IMR-90 (cell line): ENCODE measurements at places on chromosomes 1 and 21. TPM values are rescaled to one million over a fixed set of nuclear protein-coding genes. Genes with fewer than 3 reads are reported as not detected.

- peak; percentile 47 for DNase-seq
Observed at GRCh38 chr1:109084563-109085517, 5.7 kb upstream of the TMEM167B start.

DNA sequence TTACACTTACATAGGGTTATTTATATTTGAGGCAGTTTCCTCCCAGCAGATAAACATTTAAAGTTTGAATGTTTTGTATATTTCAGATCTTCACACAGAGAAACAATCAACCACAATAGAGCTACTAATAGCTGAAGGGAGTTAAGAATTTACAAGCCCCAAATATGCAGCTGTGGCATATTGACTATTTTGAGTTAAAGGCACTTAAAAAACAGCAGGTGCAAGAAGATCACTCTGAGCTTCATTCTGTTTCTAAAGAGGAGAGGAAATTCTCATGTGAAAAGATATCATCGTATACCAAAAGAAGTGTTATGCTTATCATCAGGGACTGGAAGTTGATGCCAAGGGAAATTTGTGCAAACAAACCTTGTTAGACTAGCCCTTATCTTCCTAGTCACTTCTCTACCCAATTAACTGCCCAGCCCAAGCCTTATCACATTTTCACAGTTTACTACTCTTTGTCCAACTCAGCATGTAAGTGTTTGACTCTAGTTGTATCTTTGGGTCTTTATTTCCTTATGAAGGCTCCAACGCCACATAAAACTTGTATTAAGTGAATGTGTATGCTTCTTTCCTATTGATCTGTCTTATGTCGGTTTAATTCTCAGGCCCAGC lies 66.3 kb upstream of the COG2 start:
- DNase-seq, result no peak

DNA sequence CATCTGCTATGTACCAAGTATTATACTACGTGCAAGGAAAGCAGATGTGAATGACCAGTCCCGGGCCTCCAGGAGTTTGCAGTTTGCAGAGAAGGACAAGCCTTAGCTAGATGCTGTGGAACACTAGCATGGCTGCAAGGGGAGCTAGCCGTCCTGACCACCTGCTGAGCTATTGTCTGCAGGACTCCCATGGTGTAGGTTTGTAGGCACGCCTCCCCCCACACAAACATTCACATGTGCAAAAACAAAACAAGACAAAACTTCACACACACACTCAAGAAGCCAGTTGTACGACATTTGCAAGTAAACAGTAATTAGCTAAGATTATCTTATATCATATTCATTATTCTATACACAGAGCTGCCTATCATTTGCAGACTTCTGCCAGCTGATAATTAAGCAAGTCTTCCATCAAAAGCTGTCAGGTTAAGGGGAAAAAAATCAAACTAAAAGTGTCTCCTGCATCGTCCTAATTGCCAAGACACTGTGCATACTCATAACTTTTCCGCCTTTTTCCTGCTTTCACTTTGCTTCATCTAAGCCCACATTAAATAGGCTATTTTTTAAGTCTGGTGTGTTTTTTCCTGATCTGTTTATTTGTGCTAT lies 10.7 kb upstream of the HNRNPU start:
- DNase-seq, result no peak

- DNase-seq, result no peak
Observed at GRCh38 chr1:209430107-209430506, 153.4 kb upstream of the CAMK1G start.

- DNase-seq, result no peak
Observed at GRCh38 chr1:114609826-114610225, 28.4 kb upstream of the BCAS2 start.

GRCh38 chr21:31354604-31355443 lies 10.8 kb upstream of the TIAM1 start:
- DNase-seq, result peak; percentile 87

DNA sequence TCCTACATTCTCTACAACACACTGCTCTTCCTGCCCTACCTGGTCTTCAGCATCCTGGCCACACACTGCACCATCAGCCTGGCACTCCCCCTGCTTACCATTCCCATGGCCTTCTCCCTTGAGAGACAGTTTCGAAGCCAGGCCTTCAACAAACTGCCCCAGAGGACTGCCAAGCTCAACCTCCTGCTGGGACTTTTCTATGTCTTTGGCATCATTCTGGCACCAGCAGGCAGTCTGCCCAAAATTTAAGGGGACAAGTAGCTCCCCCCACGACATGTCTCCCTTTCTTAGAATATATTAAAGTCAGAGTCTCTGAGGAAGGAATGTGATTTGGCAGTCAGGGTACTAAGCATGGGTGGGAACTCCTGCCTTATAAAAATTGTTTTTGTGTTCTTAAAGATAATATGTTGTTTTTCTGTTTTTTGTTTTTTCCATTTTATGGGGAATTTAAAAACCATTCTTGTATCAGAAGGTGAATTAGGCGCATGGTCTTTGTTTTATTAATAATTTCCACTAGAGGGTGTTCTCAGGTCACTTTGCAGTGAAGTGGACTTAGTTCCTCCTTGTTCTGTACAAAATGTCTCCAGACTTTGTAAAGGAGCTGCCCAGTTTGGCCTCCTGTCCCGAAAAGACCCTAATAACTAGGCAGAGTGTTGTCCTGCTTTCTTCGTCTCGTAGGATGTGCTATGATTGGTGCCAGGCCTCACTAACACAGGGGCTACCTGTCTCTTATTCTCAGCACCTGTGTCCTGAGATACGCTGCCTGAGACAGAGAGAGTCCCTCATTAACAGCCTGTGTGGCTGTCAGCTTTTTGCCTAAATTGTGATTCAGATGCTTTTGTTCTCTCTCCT lies 13.1 kb downstream of the UBIAD1 start:
- peak; percentile 34 for DNase-seq

DNA sequence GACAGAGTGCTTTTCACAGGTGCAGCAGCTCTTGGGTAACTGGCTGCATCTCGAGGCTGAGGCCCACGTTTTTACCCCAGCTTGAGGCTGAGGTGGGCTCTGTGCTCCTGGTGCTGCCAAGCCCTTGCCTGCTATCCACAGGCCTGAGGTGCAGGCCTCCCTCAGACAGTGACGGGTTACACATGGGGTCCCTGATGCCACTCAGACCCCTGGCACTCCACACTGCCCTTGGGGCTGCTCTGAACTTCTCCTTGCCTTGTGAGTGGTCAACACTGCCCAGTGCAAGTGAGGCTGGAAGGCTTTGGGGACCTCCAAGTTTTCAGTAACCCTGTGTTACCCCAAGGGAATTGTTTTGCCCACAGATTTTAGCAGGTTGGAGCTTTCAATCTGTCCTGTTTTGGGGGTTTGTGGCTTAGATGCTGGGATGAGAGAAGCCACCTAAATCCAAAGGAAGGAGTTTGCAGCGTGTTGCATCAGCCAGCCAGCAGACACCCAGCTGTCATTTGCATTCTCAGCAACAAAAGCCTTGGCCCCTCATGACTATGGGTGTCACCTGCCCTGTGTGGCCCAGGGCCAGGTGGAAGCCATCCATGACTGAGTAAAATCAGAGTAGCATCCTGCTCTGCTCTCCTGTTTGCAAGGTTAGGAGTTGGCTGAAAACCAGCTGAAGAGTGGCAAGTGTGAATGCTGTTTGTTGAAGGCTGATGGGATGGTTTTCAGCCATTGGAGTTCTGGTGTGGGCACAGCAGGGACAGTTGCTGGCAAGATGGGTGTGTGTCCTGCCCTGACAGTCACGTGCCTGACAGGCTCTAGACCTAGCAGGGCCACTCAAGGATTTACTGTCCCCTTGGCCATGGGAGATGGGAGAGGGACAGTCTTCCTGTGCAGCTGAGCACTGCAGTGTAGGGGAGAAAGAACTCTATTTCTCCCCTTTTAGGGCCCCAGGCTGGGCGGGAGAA lies 3.2 kb downstream of the RNF187 start:
- peak; percentile 53 for DNase-seq

GRCh38 chr1:193940176-193940575 lies 753.8 kb upstream of the B3GALT2 start:
- DNase-seq, result no peak

DNA sequence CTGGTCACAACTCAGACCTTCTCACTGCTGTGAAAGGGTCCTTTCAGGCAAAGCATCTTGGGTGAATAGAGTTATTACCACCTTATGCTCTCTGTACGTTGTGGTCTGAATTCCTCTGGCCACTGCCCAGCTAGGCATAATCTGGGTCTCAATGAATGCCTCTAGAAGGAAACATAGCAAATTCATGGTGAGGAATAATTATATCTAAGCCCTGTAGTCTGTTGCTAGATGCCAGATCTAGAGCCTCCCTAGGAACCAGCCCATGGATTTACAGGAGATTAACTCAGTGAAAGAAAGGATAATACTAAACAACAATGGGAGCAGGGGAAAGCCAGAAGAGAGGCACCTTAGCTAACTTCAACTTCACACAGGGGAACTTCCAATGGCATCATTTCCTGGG lies 2.4 kb upstream of the COL11A1 start:
- no peak for DNase-seq

- DNase-seq, result no peak
Observed at GRCh38 chr1:30174499-30174898, 548.9 kb downstream of the MATN1 start.

DNA sequence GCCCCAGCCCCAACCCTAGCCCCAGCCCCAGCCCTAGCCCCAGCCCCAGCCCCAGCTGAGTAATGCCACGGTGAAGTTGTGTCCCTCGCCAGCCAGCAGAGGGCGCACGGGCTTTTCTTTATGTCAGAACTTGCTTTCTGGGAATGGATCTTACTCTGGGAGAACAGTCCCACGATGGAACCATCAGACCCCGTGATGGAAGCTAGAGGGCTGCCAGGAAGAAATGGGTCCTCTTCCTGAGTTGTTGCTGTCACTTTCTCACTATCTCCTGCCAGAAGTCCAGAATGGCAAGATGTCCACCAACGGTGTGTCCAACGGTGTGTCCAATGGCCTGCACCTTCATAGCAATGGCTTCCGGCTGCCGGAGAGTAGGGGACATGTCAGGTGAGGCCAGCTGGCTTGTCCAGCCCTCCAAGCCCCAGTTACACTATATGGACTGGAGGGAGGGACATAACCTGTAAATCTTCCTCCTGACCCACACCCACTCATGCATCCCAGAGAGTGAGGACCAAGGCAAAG lies 25.1 kb upstream of the TMEM222 start:
- DNase-seq, result peak; percentile 54

DNA sequence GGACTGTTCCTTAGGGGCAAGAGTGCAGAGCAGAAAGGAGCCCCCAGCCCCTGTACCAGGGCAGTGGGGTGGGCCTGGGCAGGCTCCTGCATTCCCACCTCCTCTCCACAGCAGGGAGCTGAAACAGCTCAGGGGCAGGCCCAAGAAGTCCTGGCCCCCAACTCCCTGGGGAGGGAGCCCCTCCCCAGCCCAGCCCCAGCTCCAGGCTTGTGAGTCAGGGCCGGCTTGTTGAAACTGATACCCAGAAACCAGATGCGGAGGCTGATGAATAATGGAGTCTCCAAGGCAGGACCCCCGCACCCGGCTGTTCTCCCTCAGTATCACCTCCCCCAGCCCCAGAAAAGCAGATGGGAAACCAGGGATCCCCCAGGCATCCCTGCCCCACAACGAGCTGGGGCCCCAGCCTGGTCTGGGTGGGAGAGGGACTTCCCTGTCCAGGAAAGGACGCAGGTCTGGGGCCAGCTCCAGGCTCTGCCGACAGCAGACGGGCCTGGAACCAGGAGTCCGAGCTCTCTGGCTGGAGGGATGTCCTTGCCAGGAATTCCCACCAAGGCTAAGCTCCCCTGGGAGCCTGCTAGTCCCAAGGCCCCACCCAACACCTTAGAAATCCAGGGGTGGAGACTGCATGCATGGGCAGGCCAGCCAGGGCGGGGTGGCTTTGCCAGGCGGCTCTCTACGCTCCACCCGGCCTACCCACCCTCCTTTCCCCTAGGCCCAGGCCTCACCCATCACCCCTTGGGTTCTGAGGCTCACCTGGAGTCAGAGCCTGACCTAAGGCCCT lies 2.7 kb downstream of the PLEKHG5 start:
- DNase-seq, result no peak

DNA sequence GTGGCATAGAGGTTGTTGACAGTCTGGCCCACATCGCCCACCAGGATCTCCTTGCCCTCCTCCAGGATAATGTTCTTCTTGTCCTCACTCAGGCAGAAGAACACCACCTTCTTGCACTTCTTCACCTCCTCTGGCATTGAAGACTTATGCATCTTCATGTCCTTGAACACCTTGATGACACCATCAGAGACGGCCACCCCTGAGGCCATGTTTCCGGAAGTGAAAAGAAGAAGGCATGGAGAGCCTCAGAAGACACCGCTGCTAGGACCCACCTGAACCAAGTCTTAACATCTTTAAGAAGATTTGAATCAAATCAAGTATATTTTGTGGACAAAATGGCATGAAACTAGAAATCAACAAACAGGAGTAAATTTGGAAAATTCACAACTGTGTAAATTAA lies 56.2 kb downstream of the C1orf185 start:
- DNase-seq, result no peak

DNA sequence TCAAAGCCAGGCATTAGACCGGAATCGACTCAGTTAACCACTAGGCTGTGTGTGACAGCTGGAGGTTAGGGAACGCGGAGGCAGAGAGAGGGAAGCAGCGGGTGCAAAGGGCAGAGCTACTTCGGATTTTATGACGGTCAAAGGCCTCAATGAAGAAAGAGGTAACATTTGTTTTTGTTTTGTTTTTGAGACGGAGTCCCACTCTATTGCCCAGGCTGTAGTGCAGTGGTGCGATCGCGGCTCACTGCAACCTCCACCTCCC lies 276.8 kb upstream of the GREM2 start:
- DNase-seq, result no peak

DNA sequence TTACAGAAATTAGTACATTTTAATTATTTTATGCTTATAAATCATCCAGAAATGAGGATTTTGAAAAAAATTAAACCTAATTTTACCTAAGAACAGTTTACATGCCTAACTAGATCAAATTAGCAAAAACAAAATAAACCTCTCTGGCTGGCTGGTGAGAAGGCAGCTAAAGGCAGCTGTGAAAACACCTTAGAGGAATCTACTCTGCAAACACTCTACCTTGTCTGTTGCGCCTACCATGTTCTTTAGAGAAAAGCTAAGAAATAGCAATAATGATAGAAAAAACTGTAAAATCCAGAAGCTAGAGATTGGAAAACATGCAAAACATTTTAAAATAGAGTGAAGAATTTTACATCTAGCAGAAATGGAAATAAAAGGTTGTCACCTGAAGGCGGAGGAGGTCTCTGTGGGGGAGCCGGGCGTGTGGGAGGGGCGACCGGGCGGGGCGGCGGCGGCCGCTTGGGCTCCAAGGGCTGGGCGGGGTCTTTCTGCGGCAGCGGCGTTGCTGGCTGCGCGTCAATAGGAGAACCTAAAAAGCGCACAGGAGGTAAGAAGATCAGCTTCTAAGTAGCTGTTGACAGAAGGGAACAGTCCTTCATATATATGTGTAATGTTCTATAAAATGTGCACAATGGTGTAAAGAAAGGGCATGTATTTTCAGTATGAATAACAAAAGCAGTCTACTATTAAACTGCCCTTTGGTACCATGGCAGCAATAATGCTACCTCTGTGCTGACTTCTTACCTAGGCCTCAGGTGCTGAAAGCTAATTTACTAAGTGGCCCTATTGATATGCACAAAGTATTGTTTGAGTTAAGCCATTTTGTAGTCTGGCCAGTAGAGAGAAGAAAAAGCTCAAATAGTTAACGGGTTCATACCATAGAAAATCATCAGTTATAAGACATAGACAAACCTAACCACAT lies 33.3 kb upstream of the CFAP298 start:
- no peak for DNase-seq

S100A9 gene
- not detected in 2 replicates for total RNA-seq

CZIB gene
- 37.5 and 41.0 TPM in 2 replicates for total RNA-seq

KANK4 gene
- total RNA-seq, result not detected in 2 replicates

SLC30A7 gene
- total RNA-seq, result 60.2 and 87.2 TPM in 2 replicates

TTC39A gene
- total RNA-seq, result 0.28 and 0.72 TPM in 2 replicates

PPIAL4G gene
- total RNA-seq, result not detected in 2 replicates

PRDM16 gene
- total RNA-seq, result not detected in 2 replicates

DNAJC6 gene
- total RNA-seq, result 0.18 and 0.28 TPM in 2 replicates

SPRR2B gene
- total RNA-seq, result not detected in 2 replicates
